Left ventricle myocardium superior (tissue), 1 donor: ENCODE measurements at places on chromosomes 5 and 9. TPM values are rescaled to one million over a fixed set of nuclear protein-coding genes. Genes with fewer than 3 reads are reported as not detected.

Gene ZNF474
- not detected for total RNA-seq

Gene EQTN
- total RNA-seq = not detected

Gene ERAP2
- 6.1 TPM for total RNA-seq

DNA sequence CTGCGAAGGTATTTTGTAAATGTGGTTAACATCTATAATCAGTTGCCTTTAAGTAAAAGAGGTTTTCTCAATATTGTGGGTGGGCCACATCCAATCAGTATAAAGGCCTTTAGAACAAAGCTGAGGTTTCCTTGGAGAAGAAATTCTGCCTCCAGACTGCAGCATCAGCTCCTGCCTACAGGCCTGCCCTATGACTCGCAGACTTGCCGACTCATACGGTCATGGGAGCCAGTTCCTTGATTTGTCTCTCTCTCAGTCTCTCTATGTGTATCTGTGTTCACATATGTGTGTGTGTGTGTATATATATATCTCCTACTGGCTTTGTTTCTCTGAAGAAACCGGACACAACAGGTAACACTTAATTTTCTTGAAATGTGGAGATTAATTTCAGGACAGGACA is 45.3 kb downstream of the SLC36A1 start:
- no peak for DNase-seq

- DNase-seq = no peak
Observed at GRCh38 chr9:116236979-116237378, 83.4 kb downstream of the PAPPA start.

Gene RAB3C
- total RNA-seq = 0.84 TPM

GRCh38 chr9:8901146-8901545 is 1101.6 kb upstream of the DMAC1 start:
- no peak for DNase-seq

GRCh38 chr5:133510634-133511262 is 101.6 kb downstream of the FSTL4 start:
- DNase-seq = no peak
